ENCODE measurements at places on chromosomes 16 and 17.

DNA sequence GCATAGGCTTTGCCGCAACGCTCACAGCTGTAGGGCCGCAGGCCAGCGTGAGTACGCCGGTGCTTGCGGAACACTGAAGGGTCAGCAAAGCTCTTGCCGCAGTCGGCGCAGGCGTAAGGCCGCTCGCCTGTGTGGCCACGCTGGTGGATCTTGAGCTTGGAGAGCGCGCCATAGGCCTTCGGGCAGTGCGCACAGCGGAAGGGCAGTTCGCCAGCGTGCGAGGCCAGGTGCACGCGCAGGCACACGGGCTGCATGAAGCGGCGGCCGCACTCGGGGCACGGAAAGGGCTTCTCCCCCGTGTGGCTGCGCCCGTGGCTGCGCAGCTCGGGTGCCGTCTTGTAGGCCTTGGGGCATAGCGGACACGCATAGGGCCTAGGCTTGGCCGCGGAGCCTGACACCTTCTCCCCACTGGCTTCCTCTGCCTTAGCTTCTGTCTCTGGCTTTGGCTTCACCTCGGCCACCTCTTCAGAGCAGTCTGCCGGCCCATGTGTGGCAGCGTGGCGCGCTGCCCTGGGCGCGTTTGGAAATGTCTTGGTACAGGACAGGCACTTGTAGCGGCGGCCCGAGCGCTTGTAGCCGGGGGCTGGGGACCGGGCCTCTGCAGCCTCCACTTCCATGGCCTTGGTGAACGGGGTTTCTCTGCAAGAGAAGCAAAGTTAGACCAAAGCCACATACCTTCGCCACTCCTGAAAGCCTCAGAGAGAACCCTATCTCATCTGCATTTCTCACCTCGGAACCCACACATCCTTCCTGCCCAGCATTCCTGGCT, 10.0 kb downstream of the ZNF668 start:
- DNase-seq, result no peak

DNA sequence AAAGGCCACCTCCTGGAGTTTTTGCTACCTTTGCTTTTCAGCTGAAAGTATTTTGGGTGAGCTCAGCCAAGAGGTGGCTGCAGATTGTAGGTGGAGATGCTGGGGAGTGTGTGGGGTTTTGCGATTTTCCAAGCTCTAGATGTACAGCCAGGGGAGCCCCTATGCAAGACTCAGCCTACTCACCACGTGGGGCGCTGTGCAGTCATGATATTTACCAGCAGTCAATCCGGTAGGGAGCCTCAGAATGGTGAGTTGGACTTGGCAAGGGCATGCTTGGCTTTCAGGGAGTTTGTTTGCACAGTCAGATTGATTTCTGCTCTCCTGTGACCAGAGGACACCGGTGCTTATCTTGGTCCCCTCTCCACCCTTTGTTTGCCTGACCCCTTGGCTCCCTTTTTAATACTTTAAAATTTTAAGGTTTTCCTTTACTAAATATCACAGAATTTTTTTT, 175.3 kb downstream of the UTP18 start:
- DNase-seq, result peak; percentile 14

- DNase-seq, result no peak
These were observed 17.4 kb downstream of the ZDHHC7 start for GRCh38 chr16:84993926-84994325.

- no peak for DNase-seq
These were observed 180.8 kb downstream of the FTO start for GRCh38 chr16:53884748-53885147.

DNA sequence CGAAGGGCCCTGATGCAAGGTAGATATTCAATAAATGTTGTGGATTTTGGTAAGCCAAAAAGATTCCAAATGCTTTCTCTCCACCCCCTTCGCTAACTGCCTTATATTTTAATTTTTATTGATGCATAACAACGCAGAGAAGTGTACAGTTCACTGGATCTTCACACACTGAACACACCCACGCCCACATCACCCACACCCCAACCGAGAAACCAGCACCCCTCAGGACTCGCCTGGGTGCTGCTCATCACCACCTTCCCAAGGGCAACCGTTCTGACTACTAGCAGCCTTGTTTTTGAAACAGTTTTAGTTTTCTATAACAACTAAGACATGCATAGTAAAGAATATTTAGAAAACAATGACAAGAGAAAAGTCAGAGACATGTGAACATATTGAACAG, 9.1 kb upstream of the PLCG2 start:
- DNase-seq, result no peak

GRCh38 chr17:63645775-63646487, 23.7 kb downstream of the MAP3K3 start:
- DNase-seq, result no peak

DNA sequence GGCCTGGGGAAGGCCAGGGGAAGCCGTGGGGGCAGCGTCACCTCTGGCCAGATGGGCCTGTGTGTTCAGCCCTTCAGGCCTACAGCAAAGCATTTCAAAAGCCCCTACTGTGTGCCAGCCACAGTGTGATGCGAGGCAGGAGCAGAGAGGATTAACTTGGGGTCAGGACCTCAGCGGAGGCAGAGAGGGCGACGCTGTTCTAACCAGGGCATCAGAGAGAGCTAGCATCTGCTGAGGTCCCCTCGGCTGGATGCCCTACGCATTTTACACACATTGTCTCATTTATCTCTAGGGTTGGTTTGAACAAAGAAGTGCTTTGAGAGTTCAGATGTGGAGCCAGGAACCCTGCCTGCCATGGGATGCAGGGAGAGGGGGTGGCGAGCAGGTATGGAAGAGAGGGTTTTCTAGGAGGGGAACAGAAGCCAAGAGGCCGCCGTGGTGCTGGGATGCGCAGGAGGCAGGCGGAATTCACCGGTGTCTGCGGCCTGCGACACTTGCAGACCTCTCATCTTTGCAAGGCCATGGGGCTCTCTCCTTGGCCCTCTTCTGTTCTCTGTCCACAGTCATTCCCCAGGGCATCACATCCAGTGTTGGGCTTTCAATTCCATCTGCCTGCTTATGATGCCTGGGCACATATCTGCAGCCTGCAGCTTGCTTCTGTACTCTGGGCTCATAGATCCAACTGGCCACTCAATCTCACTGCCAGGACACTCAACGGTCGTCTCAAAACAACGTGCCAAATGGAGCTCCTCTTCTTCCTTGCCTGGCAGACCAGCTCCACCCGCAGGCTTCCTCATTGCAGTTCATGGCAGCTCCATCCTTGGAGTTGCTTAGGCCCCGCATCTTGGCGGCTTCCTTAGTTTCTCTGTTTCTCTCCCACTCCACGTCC, 8.1 kb upstream of the NKD1 start:
- DNase-seq, result no peak

DNA sequence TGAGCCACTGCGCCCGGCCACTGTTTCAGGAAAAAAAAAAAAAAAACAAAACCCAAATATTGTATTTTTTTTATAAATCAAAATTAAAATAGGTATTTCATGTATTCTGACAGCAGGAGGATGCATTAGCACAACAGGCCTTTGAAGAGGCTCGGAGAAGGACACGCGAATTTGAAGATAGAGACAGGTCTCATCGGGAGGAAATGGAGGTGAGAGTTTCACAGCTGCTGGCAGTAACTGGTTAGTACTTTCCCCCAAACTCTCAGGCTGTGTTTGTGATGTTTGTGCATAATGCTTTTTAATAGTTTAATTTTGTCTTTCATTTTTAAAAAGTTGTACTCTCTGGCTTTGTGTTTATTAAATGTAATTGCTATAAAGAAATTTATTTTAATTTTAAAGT, 27.6 kb upstream of the PHAF1 start:
- no peak for DNase-seq

DNA sequence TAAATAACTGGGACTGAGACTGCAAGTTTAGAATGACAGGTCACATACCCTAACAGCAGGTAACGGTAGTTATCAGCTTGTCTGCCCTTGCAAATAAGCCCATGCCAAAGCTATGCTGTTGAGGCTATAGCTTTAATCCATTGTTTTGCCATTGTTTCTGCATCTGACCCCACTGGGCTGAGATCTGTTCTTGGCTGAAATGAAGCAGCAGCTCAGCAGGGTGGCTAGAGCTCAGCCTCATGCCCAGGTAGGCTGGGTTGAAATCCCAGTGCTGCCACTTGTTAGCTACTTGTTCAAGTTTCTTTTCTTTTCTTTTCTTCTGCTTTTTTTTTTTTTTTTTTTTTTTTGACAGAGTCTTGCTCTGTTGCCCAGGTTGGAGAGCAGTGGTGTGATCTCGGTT, 40.1 kb downstream of the NKD1 start:
- DNase-seq, result no peak

DNA sequence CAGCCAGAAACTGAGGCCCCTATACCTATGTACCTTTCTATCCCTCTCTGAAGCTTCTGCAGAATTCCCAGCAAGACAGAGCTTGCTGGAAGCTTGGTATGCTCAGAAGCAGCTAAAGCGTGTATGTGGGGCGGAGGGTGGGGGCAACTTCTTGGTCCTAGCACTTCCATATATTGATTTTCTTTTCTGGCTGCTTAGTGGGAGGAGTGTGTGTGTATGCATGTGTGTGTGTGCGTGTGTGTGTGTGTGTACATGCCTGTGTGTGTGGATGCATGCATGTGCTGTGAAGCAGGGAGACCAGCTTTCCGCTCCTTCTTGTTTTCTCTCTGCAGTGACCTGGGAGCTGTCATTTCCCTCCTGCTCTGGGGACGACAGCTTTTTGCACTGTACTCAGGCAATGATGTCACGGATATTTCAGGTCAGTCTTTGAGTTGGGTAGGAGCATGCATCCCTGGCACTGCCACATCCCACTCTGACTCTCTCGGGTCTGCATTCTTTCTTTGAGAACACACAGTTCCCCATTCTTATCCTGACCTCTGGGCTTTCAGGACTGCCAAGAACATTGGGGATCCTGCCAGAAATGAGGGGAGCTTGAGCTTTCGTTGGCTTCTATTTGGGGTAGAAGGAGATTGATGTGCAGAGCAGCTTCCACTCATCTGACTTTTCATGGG, 10.7 kb downstream of the HPR start:
- no peak for DNase-seq

DNA sequence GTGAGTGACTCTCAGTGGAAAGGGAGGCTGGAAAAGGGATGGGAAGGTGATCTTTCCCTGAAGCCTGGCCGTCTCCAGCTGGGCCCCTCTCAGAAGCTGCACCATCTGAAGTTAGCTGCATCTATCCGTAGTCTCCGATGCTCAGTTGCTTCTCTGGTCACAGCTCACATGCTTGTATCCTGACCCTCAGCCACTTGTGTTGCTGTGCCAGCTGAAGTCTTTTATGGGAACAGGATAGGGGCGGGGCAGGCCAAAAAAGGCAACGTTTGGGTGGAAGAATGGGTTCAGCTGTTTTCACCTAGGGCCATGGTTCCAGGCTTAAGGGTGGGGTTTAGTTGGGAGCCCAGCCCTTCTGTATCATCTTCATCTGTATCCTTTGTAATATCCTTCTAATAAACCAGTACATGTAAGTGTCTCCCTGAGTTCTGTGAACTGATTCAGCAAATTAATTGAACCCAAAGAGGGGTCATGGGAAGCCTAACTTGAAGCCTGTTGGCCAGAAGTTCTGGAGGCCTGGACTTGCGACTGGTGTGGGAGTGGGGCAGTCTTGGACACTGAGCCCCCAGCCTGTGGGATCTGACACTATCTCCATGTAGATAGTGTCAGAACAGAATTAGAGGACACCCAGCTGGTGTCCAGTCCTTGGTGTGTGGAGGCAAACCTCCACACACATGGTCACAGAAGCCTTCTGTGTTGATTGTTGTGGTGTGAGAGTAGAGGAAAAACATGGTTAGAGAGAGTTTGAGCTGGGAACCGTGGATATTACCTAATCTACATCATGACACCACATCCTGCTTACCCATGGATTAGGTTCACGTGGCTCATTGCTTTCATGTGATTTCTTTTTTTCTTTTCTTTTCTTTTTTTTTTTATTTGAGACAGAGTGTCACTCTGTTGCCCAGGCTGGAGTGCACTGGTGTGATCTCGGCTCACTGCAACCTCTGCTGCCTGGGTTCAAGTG, 49.3 kb upstream of the FBXO47 start:
- no peak for DNase-seq

- DNase-seq, result no peak
These were observed 2.0 kb downstream of the VAMP2 start for GRCh38 chr17:8160741-8161221.

DNA sequence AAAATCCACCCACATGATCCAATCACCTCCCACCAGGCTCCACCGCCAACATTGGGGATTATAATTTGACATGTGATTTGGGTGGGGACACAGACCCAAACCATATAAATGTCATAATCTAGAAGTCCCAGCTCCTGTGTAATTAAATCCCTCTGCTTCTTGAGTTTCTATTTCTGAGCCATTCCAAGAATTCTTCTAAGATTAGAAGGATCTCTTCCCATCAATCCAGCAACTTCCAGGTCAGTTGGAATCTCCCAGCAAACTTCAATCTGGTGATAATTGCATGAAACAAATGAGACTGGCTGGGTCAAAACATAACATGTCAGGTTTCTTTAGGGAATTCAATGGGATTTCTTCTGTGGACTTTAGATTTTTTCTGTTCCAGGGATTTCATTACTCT, 127.8 kb upstream of the CDH5 start:
- DNase-seq, result no peak

- DNase-seq, result no peak
These were observed 5.7 kb upstream of the CISD3 start for GRCh38 chr17:38724337-38724988.

DNA sequence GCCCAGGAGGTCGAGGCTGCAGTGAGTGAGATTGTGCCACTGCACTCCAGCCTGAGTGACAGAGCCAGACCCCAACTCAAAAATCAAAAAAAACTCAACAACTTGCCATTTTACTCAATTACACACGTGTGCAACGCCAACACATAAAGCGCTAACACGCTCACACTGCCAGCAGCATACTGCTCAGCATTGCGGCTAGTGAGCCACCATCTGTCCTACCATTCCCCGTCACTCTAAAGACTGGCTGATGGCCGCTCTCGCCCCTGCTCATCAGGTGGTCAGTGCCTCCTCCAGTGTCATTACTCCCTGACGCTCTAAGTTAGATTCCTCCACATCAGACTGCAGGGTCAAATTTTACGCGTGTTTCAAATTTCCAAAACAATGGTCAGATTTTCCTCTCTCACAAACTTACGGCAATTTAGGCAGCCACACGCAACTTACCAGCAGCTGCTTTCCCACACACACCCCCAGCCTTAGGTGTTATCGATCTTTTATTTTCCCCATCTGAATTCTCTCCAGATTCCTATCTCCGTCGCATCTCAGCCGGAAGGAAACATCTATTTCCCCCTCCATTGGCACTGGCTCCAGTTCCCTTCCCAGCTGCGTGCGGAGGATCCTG, 240.8 kb downstream of the C16orf95 start:
- no peak for DNase-seq

- no peak for DNase-seq
These were observed 13.3 kb upstream of the RAI1 start for GRCh38 chr17:17667947-17668346.

GRCh38 chr17:48175692-48176470, 68.3 kb downstream of the SNX11 start:
- DNase-seq, result no peak

DNA sequence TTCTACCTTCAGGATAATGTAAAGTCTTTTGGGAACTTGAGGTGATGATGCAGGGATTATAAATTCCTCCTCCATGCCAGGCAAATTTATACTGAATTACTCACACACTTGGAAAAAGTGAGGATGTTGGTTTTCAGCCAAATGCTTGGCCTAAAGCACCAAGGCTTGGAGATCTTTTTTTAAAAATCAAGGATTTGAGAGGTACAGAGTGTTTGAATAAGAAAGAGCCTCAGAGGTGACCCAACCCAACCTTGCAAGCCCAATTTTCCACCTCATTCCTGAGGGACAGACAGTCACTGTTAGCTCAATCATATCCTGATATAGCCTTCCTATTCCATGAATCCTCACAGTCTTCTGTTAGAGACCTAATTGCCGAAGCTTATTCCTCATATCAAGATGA, 14.0 kb downstream of the GRIN2A start:
- no peak for DNase-seq

GRCh38 chr17:17097763-17098345, 55.6 kb downstream of the MPRIP start:
- no peak for DNase-seq

GRCh38 chr16:80046848-80047247, 446.3 kb upstream of the MAF start:
- DNase-seq, result no peak

Data from activated CD4-positive, CD25-positive, alpha-beta regulatory T cell (primary cell).